Stimulated activated CD8-positive, alpha-beta memory T cell treated with anti-CD3 and anti-CD28 coated beads, Interleukin-4, amount 100 ng/mL, for 1 hour (primary cell): ENCODE measurements at places on chromosomes 7 and 10.

DNA sequence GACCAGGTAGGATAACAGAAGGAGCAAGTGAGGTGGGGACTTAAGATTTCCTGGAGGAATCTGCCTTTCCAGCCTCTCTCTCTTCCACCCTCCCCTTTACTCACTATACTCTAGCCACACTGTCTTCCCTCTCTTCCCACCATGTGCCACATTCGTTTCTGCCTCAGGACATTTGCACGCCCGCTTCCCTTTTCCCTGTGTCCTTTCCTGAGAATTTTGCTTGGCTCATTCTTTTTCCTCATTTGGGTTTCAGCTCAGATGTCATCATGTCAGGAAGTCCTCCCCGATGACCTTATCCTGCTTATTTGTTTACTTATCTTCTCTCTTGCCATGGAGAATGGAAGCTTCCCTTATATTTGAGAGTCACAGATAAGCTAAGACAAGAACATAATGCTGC is 363.8 kb downstream of the PRPF18 start:
- no peak for DNase-seq

GRCh38 chr7:100540073-100540723 is 1.2 kb downstream of the AGFG2 start:
- DNase-seq = no peak

DNA sequence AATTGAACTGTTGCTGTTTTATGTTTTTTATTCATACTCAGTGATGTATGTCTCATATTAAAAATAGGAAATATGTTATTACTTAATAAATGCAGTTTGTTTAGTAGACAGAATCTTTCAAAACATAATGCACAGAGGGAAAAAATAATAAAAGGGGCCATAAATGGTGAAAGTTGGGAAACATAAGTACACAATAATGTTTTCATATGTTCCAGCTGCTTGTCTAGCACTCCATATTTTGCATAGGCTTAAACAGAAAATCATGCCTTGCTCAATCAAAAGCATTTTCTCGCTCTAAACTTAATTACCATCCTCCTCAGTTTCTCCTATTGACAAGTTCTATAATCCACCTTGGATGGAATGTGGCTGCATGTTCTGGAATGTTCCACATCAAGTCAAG is 333.2 kb downstream of the PLXNA4 start:
- no peak for DNase-seq

DNA sequence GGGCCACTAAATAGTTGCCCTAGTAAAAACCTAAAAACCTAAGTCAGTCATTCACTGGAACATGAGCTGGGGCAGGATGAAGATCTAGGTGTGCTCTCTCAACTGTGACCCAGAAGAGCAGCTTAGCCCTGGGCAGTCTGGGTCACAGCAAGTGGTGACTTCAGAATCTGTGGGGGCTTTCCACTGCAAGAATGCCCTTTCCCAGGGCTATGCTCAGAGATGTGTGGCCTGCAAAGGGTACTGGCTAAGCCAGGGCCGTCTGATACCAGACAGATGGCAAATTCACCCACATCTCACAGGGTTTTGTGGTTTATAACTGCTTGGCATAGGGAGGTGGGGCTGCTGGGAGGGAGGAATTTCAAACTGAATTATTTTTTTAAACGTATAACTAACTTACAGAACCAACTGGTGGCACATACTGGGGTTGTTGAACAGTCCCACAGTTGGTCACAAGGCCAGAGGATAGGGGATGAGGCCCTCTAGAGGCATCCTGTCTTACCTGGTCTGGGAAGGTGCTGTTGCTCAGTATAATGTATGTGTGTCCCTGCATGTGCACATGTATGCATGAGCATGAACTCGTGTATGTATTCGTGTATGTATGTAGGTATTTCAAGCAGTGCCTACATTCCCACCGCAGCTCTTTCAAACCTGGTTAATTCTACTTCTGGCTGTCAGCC is 63.2 kb downstream of the PRPF18 start:
- no peak for DNase-seq

DNA sequence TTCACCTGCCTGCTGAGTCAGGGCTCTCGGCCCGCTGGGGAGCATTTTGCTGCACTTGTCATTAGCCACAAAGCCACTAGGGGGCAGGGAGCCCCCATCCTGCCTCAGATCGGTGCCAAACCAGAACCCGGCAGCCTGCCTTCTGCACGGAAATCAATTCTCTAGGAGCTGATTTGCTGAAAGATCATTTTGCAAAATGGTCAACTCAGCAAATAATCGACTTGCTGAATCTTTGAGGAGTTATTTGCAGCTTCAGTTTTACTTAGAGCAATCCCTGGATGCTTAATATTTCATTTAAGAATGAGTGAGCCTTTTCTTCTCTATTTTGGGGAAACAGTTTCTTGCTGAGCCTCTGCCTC is 1.7 kb upstream of the GIMAP8 start:
- DNase-seq = peak; percentile 80

DNA sequence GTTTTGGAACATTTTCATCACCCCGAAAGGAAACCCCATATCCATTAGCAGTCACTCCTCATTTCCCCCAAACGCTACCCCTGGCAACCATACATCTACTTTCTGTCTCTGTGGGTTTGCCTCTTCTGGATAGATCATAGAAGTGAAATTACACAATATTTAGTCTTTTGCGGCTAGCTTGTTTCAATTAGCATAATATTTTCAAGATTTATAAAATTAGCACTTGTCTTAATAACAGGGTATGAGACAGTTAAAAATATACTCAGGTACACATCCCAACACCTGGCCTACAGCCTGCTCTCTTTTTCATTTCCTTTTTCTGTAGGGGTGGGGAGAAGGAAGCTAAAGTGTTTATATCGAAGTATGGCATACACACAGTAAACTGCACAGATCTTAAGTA is 81.4 kb upstream of the LRGUK start:
- no peak for DNase-seq

- no peak for DNase-seq
Measured at GRCh38 chr7:134787064-134787463, 7.6 kb downstream of the CALD1 start.

- DNase-seq = no peak
Measured at GRCh38 chr10:124146483-124146882, 53.1 kb upstream of the CHST15 start.

GRCh38 chr10:119396008-119396708 is 146.4 kb downstream of the RGS10 start:
- DNase-seq = no peak

DNA sequence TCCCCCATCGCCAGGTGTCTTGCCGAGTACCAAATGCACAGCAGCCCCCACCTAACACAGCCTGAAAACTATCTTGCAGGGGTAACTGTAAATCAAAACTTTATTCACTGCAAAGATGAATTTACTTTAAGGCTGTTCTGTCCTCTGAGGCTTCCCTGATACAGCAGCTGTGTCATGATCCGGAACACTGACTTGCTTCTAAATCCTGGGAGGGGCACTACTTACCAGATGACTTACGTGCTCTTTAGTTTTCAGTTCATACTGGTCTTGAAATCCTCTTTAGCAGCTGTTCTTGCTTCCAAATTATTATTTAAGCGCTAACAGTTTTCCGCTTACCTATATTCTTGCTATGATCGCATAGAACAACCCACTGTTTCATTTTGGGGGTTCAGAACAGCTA is 4.9 kb downstream of the DYNC1I1 start:
- DNase-seq = no peak

GRCh38 chr10:116690356-116691322 is 51.7 kb downstream of the HSPA12A start:
- DNase-seq = no peak

GRCh38 chr7:11163220-11163619 is 189.5 kb downstream of the PHF14 start:
- no peak for DNase-seq

DNA sequence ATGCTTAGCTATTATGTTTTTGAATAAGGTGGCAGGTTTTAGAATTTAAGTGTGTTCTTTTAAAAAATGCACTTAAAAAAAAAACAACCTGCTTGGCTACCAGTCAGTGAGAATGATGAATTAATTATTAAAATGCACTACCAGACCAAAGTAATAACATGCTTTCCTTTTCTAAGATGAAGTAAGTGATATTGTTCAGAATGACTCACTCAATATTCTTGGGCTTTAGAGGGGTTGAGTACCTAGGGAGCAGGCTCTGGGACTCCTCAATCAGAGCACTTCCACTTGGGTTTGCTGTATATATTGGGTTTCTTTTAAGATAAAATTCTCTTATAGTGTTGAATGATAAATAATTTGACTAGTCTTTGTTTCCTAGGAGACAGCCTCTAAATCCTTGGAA is 8.6 kb downstream of the STAM start:
- DNase-seq = no peak

DNA sequence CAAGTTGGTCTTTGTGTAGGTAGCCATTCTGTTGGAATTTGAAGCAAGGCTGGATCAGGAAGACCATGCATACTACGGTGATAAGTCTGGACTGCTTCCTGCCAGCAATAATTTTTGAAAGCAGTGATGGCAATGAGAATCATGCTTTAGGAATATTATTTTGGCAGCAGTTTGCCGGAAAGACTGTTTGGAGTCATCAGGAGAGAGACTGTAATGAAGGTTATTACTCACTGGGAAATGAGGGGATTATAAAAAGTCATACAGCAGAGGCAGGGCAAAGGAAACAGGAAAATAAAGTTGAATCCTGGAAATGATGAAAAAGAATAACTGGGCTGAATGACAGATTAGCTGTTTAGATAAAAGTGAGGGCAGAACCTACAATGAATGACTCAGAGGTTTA is 1136.8 kb upstream of the AUTS2 start:
- DNase-seq = no peak

GRCh38 chr10:113480851-113481502 is 71.9 kb upstream of the HABP2 start:
- no peak for DNase-seq

- no peak for DNase-seq
Measured at GRCh38 chr7:106041140-106041717, 70.9 kb downstream of the SYPL1 start.

- no peak for DNase-seq
Measured at GRCh38 chr7:95780665-95781064, 8.3 kb downstream of the DYNC1I1 start.

DNA sequence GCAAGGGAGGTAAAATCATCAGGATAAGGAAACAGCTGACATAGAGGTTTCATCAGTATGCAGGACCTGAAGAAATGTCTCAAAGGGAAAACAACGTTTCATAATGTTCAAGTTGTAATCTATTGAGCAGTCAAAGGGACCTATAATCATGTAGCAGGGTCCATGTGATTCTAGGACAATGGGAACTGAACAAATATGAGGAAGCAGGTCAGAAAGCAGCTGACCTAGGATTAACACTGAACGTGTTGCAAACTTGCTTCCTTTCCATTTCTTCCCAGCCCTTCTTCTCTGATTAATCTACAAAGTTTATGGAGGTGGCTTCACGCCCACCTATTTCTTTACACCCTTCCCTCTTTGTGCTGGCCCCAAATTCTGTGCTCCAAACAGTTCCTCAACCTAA is 256.9 kb upstream of the AKR1E2 start:
- DNase-seq = no peak

DNA sequence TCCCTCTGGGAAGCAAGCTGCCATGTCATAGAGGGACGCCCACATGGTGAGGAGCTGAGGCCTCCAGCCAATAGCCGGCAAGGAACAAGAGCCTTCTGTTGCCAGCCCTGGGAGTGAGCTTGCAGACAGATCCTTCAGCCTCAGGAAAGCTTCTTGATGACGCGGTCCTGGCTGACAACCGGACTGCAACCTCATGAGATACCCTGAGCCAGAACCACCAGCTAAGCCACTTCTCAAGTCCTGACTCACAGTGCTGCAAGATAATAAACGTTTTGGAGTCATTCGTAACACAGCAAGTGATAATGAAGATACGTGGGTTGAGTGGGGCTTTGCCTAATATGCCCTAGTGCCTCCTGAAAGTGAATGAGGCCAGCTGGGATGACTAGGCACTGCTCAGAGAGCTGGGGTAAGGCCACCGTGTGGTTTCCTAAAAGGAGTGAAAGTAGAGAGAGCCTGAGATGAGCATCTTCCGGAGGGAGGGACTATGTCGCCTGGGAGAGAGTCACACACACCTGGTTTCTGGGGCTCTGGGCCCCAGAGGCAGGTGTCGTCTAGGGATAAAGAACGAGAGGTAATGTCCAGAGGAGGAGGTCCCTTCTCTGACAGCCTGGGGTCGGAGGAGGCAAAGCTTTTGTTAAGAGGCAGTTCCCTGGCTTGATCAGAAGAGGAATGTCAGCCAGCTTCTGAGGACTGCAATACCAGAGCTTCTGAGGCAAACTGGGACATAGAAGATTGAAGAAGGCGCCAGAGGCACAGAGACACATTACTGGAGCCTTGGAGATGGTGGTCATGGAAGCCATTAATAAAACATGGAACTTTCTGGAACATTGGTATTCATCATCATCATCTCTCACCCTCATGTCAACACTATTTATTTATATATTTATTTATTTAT is 53.6 kb downstream of the PYROXD2 start:
- no peak for DNase-seq

DNA sequence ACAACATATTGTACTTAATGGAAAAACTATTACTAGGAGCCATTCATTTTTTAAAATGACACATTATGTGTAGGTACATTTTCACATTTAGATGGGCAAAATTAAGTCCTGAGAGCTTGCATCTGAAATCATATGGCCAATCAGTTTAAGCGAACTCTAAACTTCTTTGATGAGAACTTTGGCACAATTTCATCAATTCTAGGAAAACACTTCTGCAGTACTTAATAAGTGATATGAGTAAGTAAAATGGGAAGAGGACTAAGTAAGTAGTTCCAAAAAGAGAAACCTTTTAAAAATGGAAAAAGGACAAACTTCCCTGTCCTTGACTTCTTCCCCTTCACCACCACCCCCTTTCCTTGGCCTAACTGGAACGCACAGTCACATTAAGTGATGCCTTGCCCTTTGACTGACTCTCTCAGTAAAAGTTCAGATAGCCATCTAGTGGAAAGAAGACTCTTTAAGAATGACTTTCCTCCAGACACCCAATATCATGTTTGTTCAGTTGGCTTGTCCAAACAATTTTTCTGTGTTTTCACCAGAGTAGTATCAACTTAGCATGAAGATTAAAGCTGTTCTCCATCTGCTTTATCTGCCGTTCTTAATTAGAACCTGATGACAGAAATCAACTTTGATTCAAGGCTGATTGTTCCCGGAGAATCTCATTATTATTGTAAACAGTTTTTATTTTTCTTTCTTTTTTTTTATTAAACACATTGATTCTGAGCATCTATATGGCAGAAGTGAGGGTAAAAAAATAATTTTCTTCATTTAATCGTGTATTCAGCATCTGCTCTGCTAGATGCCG is 45.1 kb downstream of the CNNM2 start:
- no peak for DNase-seq

- no peak for DNase-seq
Measured at GRCh38 chr10:62559481-62560200, 185.5 kb downstream of the ZNF365 start.
